SK-N-SH treated with all-trans-retinoic acid at 6 μM for 48 hours (cell line): ENCODE measurements at places on chromosomes 13 and 19.
A peak's percentile ranks its signal among the peaks of the same experiment; 100 is the strongest.

- no peak for ATAC-seq
Measured at GRCh38 chr19:49807058-49807903, 5.8 kb downstream of the FUZ start.

DNA sequence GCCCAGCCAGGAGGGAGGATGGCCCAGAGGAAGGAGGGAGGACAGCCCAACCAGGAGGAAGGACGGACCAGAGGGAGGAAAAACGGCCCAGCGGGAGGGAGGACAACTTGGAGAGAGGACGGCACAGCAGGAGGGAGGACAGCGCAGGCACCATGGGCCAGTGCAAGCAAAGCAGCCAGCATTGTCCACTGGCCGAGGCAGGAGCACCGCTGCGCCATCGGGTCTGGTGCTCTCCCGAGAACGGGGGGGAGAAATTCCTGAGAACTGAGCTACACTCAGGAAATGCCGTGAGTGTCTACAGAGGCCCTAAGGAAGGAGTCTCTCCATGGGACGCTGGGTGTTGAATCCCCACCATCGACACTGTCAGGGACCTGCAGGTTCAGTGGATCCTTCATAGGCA is 38.5 kb upstream of the SOX1 start:
- ATAC-seq: no peak

GRCh38 chr13:114110091-114110829 is 22.2 kb downstream of the RASA3 start:
- no peak for ATAC-seq

- no peak for ATAC-seq
Measured at GRCh38 chr13:112574416-112574815, 13.5 kb downstream of the TUBGCP3 start.

- ATAC-seq: no peak; the same call in 2 of the 3 replicates
Measured at GRCh38 chr19:46954502-46954992, 65.1 kb upstream of the NPAS1 start.

GRCh38 chr19:16773939-16774338 is 54.3 kb downstream of the NWD1 start:
- ATAC-seq: no peak

DNA sequence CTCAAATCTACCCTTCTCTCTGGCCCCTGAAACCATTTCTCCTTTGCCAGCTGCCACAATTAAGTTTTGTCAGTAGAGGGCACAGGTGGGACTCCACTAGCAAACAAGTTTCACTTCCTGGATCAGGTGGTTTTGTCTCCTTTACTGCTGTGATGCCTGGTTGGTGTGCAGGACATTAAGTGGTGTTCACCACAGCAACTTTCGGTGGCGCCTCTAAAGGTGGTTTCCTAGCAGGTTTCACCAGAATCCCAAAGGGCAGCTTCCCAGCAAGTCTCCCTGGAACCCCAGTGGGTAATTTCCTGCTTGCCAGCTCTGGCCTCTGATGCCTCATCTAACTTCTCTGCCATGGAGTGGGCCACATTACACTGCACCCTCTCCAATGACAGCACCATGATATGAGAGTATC is 16.6 kb downstream of the MED4 start:
- no peak for ATAC-seq

GRCh38 chr19:19115954-19116353 is 22.3 kb downstream of the TMEM161A start:
- ATAC-seq: peak; percentile 44

- ATAC-seq: no peak
Measured at GRCh38 chr19:30711826-30712225, 339.6 kb downstream of the ZNF536 start.
